Adrenal gland (tissue), 19 donors: ENCODE measurements at places on chromosomes 3 and 15.

DNA sequence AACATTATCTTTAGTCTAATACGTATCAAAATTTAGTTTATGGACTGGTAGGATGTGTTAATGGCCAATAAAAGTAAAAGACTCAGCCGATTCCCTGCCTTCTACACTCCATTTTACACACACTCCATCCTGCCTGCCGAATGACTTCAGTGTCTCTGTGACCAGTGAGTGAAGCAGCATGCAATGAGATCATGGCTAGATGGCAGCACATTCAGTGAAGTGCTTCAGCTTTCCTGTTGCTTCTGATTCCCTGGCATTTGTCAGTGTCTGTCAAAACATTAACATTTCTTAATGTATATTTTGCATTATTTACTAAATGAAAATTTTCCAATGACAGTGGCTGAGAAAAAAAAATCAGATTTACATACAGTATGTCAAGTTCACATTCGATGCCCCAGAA is 412.0 kb downstream of the FHIT start:
- no peak for DNase-seq

GRCh38 chr3:43693594-43693993 is 2.9 kb downstream of the ABHD5 start:
- DNase-seq = no peak

GRCh38 chr3:32391643-32392535 is at the start of gene CMTM7:
TSS of gene CMTM7 (plus strand) at chr3:32391853. CDS start at chr3:32391907, 54 bp downstream.
- DNase-seq = peak; percentile 70

GRCh38 chr3:145865399-145866018 is 295.5 kb downstream of the PLOD2 start:
- DNase-seq = no peak

DNA sequence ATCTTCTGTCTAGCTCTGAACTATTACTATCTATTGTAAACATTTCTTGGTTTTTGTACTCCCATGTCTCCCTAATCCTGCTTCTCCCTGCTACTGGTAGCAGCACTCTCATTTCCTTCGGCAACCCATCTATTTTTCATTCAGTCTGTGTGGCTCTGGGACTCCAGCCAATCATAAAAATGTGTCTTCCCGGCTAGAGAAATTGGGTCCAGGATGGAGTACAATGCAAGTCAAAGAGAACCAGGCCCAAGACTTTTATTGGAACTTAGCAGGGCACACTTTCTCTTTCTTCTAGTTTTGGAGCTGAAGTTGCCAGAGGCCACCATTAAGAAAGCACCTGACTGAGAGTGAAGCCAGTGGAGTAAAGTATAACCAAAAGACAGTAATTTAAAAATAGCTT is 22.8 kb upstream of the ARHGEF26 start:
- DNase-seq = no peak
